ENCODE measurements at places on chromosomes 5 and 9.

GRCh38 chr5:125775896-125776295 is 647.3 kb upstream of the GRAMD2B start:
- no peak for DNase-seq

DNA sequence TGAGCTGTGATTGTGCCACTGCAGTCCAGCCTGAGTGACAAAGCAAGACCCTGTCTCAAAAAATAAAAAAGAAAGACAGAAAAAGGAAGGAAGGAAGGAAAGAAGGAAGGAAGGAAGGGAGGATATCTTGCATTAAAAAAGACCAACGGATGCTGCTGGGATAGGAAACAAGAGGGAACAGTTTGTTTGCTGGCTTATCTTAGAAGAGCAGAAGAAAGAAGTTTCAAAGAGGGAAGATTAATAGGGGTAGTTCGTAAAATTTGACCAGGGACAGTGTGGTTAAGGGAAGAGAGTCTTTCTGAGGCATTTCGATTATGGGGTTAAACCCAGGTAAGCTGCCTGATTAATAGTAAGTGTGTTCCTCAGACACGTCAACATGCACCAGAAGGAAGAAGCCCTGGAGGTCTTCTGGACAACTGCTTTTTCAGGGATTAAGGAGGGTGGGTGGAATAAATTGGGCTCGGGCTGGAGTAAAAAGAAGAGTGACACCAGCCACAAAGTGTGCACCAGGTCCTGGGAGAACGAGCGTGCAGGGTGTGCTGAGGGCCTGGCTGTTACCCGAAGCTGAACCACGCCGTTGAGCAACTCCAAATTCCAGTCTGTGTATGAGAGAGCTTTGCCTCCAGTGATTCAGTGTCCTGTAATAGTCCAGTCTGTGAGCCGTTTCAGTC is 24.8 kb downstream of the FYB1 start:
- DNase-seq: no peak

GRCh38 chr9:35164711-35165110 is 2.9 kb downstream of the UNC13B start:
- no peak for DNase-seq

DNA sequence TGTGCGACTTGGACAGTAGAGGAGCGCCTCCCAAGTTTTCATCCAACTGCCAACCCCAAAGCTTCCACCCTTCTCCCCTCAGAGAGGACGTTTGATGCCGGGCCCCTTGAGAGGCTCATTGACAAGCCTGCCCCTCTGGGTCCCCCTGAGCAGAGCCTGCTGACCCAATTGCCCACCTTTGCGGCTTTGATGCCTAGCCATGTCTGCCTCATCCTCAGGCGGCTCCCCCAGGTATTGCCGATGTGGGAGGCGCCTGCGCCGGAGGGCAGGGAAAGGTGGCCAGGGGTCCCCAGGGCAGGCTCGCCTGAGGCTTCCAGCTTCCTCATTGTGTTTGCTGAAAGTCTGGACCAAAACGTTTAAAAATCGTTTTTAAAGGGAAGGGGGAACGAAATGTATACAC is 1.4 kb downstream of the ODF2 start:
- no peak for DNase-seq

GRCh38 chr5:60540856-60541805 is 158.8 kb downstream of the DEPDC1B start:
- DNase-seq: no peak

DNA sequence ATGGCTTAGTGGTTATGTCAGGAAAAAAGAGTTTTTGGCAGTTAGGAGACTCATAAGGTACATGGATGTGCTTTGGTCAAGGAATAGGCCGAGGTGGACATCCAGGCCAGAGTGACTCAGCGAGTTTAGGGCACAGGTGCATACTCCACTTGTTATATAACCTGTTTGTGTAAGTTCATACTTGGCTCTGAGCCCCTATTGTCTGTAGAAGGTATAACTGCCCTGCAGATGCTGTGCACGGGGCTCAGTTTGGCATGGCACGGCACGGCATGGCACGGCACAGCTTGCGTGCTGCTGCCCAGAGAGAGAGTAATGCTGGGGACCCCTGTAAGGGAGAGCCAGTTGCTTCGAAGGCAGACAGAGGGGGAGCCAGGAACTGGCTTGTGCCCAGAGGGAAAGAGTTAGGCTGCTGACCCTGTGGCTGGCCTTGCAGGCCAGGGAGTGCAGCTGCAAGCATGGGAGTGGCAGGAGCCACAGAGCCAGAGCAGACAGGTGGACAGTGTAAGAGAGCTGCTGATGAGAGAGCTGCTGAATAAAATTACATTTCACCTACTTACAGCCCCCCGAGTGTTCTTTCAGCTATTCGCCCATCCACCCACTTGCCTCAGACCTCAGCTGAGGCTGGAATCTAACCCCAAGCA is 32.2 kb downstream of the GCNT4 start:
- no peak for DNase-seq

GRCh38 chr5:39158127-39158593 is 61.2 kb downstream of the FYB1 start:
- DNase-seq: no peak

GRCh38 chr5:93909356-93909755 is 168.0 kb upstream of the POU5F2 start:
- DNase-seq: no peak

DNA sequence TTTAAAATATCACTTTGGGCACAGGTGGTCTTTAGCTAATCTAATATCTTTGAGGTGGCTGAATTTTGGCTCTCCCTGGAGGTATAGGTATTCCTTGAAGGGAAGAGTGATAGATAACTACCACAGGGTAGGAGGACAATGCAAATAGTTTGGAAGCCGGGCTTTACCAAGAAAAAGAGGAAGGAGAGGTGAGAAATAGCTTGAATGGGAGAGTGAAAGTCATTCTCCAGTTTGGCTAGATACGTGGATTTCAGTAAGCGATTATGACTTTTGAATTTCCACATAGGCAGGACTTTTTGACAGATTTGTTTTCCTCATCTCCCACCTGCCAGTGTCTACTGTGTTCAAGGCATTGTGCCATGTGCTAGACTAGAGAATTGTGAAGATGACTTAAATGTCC is 45.5 kb downstream of the RASA1 start:
- DNase-seq: no peak

DNA sequence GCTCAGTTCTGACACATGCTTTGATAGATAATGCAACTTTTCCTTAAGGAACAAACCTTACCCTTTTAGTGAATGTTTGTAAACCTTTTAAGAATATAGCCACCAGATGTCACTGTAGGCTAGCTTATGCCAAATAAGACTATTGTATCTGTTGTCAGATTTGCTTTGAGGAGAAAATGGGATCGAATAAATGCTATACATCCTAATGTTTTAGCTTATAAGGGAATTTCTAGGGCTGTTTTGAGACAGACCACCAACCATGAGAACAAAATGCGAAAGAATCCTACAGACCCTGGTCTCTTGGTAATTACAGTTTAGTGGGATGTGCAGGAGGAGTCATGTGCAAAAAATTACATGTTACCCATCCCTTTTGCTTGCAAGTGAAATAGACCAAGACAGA is 127.6 kb upstream of the NMUR2 start:
- DNase-seq: no peak

GRCh38 chr9:14797435-14797834 is 74.9 kb upstream of the CER1 start:
- no peak for DNase-seq

- DNase-seq: peak; percentile 72
Measured at GRCh38 chr5:140145818-140146522, 20.2 kb downstream of the IGIP start.

DNA sequence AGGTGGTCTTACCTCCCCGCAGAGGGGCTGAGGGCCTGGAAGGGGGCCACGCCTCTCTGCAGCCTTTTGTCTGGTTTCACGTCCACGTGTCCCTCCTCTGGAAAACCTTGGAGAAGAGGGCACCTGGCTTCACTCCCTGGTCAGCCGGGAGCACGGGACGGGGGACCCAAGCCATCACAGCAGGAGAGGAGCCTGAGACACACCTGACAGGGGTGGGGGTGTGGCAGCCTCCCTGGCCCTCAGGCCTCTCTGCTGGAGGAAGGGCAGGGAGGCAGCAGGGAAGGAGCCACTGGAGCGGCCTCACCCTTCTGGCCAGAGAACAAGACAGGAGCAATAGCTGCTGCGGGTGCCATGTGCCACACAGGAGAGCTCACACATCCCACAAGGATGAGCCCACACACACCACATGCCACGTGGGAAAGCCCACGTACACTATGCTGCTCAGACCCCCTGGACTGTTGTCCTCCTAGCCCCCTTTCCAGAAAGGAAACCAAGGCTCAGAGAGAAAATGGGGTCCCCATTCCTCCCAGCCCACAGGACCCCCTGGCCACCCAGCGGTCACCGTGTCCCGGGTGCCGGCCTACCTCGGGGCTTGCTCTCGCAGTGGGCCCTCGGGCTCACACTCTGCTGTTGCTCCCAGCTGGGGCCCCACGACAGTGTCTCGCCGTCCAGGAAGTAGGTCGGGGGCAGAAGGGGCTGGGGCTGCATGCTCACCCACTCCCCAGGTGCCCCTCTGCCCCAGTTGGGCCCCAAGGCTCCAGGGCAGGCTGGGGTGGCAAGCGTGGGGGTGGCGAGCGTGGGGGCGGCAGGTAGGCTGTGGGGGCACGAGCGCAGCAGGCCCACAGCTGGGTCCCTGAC is 18.2 kb downstream of the CCDC187 start:
- DNase-seq: no peak

DNA sequence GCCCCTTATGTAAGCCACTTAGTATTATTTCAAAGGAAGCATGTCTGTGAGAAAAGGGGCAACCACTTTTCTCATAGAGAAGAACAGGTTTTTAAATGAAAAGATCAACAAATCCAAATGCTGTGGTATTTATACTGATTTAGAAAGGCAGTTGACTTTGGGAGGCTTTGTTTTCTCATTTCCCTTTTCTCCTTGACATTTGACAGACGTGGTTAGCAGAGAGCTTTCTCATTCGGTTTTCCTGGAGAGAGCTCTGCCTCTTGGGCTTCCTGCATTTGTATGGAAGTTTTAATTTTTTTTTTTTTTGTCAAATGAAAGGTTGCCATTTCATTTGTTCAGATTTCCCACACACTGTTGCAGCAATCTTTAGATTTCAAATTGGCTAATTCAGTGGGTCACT is 62.5 kb downstream of the EXOSC2 start:
- no peak for DNase-seq

DNA sequence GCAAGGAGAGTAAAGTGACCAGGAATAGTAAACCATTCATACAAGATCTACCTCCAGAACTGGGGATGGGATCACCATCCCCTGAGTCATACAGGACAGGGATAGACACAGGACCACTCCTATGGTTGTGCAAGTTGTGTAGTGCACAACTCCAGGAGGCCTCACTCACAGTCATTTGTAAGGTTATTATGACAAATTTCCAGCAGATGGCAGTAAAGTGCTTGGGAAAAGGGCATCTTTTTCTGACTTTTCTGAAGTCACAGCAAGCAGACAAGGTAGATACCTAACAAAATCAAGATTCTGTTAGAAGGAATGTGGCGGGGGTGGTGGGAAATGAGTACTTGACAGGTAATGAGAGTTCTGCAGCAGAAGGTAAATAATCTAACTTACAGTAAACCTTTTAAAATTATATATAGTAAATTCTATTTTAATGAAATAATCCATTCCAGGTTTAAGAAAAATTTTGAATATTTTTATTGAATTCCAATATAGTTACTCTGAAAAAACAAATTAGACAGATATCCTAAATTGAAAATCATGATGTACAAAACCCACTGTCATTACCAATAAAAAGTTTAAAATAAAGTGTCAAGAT is 16.7 kb upstream of the KIF27 start:
- no peak for DNase-seq

DNA sequence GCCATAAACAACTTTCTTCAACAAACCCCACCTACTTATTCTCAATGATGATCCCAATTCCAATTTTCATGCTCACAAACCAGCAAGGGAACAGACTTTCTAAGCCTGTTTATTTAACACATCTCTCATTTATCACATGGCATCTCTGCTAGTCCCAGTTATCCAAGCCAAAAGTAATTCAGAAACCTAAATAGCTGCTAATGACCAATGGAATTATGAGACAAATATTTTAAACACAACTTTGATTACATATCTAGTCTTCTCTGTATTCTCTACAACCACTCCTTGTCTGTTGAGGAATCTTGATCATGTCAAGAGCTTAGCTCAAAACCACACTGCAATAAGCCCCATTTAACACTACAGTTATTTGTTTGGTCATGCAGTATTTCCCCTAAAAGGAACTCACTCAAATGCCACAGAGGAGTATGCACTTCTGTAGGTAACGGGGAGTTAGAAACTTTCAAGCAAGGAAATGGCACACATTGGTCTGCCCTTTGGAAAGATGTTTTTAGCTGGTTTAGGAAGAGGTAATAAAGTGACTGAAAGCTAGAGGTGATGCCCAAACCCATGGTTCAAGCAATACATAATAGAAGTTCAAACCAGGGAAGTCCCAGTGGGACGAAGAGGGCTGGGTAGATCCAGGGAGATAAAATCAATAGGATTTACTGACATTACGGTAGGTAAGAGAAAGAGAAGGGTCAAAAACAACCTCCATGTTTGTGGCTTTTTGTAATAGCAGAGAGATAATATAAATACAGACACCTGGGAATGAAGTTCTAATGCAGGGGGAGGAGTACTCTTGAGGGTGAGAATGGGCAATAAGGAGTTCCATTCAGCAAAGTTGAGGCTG is 42.1 kb upstream of the HTR4 start:
- no peak for DNase-seq

GRCh38 chr5:175589714-175590113 is 68.2 kb upstream of the HRH2 start:
- DNase-seq: no peak

GRCh38 chr9:120331913-120332312 is 248.1 kb downstream of the CDK5RAP2 start:
- DNase-seq: no peak

DNA sequence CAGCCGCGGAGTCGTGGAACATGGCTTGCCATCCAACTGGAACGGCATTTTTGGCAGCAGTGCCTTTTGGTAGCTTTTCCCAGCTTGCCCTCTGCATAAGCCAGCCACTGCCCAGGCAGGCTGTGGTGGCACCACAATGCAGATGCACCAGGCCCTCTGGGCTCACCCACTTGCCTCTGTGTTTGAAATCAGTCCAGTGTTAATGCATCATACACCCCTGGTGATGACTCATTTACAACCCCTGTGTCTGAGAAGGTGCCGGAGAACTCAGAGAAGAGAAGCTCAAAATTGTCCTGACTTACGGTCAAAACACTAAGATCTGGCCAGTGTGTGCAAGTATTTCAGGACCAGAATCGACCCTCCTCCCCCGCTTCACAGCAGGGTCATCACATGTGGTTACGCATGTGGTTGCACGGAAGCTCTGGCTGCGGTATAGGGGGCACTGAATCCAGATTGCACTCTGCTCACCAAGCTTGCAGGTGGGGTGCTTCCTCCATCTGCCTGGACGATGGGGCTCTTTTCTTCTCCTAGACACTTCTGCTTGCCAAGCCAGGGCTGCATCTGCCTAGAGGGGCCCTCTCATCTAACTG is 66.5 kb upstream of the SMIM15 start:
- DNase-seq: no peak
